Erythroblast (primary cell): ENCODE measurements at places on chromosomes 2 and 18.

GRCh38 chr2:45954233-45954850 lies 302.9 kb downstream of the PRKCE start:
- no peak for DNase-seq

DNA sequence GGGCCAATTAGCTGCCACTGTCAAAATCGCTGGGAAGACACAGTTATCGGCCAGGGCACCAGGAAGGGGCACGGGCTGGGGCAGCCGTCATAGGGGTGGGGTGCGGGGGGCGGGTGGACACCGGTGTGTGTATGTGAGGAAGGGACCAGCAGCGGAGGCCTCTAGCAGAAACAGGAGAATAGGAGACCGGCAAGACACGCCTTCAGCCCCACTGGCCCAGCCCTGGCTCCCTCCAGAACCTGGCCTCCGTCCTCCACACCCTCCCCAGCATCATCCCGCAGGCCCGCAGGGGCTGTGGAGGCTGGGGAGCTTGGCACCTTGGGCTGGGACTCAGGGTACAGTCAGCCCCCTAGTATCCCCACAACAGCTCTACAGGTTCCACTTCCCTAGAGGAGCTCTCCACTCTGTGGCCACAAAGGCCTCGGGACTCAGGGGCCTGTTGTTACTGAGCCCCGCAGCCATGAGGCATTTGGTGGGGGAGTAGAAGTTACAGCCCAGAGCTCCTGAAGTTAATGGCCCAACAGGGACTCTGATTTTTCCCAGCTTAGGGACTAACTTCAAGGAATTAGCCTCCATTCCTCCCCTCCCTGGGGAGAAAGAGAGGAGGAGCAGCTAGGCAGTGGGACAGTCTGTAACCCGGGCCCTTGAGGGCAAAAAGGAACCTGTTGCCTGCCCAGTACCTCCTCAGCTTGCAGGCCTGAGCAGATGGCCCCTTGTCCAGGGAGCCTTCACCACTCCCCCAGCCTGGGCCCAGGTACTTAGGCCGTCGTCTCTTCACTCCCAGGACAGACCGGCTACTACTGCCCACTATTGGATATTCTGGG lies 19.9 kb downstream of the SH2D6 start:
- no peak for DNase-seq

- no peak for DNase-seq
These were observed 1321.6 kb upstream of the ACVR2A start for GRCh38 chr2:146523196-146523595.

GRCh38 chr2:231611273-231612108 lies 18.8 kb downstream of the TEX44 start:
- peak; percentile 82 for DNase-seq

- DNase-seq: no peak
These were observed 109.6 kb downstream of the FIGN start for GRCh38 chr2:163626208-163626607.

DNA sequence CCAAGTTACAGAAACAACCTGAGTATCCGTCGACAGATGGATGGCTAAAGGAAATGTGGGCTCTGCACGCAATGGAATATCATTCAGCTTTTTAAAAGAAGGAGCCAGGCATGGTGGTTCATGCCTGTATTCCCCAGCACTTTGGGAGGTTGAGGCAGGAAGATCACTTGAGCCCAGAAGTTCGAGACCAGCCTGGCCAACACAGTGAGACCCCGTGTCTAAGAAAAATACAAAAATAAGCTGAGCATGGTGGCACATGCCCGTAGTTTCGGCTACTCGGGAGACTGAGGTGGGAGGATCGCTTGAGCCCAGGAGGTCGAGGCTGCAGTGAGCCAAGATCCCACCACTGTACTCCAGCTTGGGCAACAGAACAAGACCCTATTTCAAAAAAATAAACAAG lies 34.3 kb downstream of the TCF7L1 start:
- no peak for DNase-seq

DNA sequence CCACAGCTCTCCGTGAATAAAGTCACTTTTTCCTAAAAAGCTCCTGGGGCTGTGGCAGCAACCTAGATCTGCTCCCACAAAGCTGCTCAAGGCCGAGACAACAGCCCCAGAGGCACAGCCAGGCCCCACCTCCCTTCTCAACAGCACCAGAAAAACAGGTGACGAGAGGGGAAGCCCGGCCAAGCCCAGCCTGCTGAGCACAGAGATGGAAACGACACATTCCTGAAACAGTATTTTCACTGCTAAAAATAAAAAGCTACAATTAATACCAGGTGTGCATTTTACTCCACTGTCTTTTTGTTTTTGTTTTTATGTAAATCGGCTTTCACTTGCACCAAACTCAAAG lies 199.3 kb downstream of the HDAC4 start:
- no peak for DNase-seq

DNA sequence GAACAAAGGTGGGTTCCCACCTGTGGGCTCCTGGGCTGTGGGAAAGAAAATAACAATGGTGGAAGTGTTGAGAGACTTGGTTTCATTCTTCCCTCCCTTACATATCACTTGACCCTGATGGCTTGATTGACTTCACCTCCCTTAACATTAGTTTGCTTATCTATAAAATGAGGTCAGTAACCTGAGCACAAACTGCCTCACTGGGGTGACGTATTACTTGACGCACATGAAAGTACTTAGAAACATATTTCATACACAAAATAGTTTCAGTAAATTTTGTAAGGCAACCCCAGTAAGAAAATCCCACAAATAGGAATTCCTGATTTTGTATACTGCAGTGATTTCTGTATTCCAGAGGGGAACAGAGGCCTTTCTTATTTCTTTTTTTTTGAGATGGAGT lies 29.4 kb upstream of the LPIN2 start:
- DNase-seq: no peak

DNA sequence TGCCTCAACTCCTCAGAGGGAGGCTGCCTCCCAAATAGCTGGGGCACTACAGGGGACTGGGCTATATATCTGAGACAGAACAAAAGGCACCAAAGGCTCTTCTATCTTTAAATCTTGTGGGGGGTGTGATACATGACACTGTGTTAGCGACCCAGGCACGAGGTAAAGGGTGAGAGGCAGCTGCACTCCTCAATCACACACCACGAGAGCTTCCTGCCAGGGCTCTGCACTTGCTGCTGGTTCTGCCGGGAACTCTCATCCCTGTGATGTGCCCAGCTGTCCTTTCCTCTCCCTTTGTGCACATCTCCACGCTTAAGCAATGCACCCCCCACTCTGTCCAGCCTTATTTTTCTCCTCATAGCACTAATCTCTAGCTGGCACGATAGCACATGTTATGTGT lies 32.4 kb downstream of the NPC1 start:
- no peak for DNase-seq

GRCh38 chr2:20482725-20483124 lies 35.9 kb downstream of the RHOB start:
- no peak for DNase-seq

DNA sequence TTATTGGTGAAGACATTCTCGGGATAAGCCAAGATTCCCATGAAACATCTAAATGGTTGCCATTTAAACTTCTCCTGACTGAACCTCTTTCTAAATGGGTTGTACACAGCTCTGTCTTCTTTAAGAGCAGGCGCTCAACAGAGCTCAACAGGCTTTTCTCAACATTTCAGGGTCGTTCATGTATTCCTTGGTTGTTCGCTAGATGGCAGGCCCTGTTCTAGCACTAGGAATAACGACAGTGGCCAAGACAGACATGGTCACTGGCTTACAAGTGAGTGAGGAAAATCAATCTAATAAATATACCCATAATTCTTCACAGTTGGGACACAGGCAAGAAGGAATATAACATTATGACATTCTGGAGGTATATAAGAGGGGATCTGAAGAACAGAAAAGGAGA lies 154.5 kb downstream of the SMAD2 start:
- DNase-seq: no peak

DNA sequence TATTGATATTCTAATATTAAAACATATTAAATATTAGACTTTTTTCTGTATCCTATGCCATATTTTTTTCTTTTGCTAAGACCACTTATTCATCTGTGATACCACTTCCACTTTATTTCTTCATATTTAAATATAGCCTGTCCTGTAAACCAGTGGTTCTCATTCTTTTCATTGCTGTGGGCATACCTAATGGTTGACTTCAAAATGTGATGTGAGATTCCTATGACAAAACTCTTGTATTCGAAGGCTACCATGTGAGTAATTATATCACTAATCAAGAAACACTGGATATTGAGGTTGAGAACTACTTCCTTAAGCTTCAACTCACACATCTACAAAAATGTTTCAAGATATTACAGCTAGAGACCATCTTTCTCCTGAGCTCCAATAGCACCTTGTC lies 3.6 kb downstream of the SCRN3 start:
- DNase-seq: no peak

GRCh38 chr18:42326752-42327151 lies 371.7 kb downstream of the PIK3C3 start:
- DNase-seq: no peak

DNA sequence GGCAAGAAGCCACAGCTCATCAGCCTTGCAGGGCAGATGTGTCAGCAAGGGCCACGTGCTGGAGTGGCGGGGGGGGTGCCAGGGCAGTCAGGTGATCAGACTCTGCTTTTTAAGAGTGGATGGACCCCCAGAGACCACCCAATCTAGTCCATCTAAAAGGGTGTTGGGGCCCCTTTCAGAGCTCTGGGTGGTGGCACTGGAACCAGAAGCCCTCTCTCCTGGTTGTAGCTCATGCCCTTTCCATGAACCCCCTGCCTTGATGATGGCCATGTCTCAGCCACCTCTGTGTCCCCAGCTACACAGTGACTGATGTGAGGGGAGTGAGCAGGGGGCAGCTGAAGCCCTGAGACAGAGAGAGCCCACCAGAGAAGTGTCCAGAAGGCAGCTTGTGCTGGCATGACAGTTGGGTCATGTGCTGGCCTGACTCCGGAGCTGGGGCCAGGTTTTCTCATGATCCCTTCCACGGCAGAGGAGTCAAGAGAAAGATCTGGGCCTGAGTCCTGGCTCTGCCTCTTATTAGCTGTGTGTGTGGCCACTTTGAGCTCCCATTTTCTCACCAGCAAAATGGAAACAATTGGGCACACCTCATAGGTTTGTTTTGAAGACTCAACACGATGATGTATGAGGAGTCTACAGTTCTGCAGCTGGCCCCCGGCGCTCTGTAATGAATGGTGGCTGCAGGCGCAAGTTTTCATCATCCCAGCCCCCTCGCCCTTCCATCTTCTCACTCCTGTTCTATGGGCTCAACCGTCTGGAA lies 195.7 kb downstream of the ZFP36L2 start:
- DNase-seq: no peak

GRCh38 chr2:101566632-101567228 lies 91.8 kb upstream of the RFX8 start:
- DNase-seq: no peak

GRCh38 chr2:207403950-207404349 lies 125.8 kb upstream of the CREB1 start:
- DNase-seq: no peak

- peak; percentile 62 for DNase-seq
These were observed 2.6 kb upstream of the CYP26B1 start for GRCh38 chr2:72150157-72150860.

- DNase-seq: no peak
These were observed 215.3 kb upstream of the APCDD1 start for GRCh38 chr18:10239103-10239502.

- DNase-seq: peak; percentile 34
These were observed 5.2 kb downstream of the ZNF638 start for GRCh38 chr2:71336802-71337201.

DNA sequence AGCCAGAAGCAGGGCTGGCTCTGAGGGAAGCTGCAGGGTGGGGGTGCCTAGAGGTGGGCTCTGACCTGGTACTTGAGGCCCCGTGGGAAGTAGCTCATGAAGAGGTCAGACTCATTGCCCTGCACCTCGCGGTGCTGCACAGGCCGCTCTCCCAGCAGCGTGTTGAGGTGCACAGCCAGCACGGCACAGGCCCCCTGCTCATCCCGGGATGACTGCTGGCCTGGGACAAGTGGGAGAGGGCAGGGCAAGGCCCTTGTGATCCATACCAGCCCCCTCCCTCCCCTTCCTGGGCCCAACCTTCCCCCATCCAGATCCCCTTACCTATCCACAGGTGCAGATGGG lies 8.7 kb downstream of the CAPG start:
- no peak for DNase-seq

DNA sequence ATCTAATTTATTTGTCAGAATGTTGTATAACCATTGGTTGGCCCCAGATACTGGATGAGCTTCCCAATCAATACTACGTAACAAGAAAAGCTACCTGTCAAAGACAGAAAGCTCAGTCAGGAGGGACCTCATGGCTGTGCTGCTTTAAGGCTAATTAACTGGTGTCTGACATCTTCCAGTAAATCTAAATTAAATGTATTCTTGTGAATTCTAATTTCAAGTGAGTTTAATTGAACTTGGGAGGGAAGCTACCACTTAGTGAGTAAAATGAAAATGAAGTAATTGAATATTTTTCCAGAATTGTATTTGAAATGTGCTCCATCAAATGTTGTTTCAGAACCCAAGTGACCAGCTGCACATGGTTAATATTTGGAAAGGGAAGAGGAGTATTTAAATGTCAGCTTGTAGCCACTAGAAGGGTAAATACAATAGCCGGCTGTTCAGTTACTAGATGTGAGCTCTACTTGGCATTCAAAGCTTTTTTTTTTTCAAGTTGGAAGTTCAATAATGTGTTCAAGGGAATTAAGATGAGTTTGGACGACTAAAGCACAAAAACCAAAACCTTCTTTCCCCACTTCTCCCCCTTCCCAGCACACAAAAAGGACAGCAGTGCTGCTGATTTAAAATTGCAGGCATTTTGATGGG lies 62.0 kb downstream of the GPR39 start:
- no peak for DNase-seq

- no peak for DNase-seq
These were observed 110.2 kb upstream of the TRIB2 start for GRCh38 chr2:12606472-12607000.

DNA sequence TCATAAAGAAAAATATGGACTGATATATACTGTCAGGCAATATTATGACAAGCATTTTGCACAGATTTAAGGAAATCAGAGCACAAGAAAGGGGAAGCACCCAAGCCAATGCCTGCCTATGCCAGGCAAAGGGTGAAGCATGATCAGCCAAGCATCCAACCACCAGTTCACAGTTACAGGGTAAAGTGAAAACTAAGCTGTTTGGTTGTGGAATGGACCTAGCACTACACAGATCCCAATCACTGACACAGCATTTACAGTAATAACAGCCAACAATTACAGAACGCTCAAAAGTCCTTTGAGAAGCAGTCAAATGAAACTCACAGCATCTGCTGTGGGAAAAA lies 90.3 kb downstream of the SP3 start:
- no peak for DNase-seq

DNA sequence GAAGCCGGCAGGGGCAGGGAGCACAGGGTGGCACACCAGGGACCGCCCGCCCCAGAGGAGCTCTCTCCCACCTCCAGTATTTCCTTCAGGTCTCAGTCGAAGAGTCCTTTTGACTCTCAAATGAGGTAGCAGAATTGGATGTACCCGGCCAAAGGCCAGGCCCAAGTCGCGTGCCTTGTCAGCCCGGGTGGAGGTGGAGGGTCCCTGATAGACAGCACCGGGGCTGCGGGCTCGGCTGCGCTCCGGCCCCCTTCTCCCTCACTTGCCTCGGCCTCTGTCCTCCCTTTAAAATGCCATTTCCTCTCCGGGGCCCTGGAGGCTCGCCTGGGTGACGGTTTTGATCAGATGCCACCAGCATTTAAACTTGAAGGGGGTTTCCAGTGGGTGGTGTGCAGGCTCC lies 198.9 kb upstream of the SOX11 start:
- DNase-seq: no peak
